ENCODE measurements at places on chromosomes 12 and 14.
A peak's percentile ranks its signal among the peaks of the same experiment; 100 is the strongest.

DNA sequence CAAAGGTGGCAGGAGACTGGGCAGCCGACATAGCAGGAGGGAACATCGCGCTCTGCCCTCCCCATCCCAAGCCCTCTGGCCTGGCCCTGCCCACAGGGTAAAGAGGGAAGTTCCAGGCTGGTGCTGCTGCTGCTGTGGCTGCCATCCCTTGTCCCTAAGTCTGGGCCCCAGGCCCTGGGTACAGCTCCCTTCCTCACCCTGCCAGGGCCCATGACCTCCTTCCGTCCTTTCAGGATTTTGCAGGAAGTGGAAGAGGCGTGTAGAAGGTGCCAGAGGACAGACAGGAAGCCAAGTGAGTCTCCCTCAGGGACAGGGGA, 14.7 kb upstream of the NCOR2 start:
- no peak for DNase-seq

GRCh38 chr14:69582212-69582611, 7.5 kb upstream of the CCDC177 start:
- no peak for DNase-seq

GRCh38 chr14:92503756-92504491, 9.7 kb upstream of the RIN3 start:
- DNase-seq = peak; percentile 95

- no peak for DNase-seq
These were observed 9.9 kb downstream of the GLI1 start for GRCh38 chr12:57469296-57470164.

GRCh38 chr12:21499765-21500164, 1.7 kb downstream of the RECQL start:
- DNase-seq = no peak

DNA sequence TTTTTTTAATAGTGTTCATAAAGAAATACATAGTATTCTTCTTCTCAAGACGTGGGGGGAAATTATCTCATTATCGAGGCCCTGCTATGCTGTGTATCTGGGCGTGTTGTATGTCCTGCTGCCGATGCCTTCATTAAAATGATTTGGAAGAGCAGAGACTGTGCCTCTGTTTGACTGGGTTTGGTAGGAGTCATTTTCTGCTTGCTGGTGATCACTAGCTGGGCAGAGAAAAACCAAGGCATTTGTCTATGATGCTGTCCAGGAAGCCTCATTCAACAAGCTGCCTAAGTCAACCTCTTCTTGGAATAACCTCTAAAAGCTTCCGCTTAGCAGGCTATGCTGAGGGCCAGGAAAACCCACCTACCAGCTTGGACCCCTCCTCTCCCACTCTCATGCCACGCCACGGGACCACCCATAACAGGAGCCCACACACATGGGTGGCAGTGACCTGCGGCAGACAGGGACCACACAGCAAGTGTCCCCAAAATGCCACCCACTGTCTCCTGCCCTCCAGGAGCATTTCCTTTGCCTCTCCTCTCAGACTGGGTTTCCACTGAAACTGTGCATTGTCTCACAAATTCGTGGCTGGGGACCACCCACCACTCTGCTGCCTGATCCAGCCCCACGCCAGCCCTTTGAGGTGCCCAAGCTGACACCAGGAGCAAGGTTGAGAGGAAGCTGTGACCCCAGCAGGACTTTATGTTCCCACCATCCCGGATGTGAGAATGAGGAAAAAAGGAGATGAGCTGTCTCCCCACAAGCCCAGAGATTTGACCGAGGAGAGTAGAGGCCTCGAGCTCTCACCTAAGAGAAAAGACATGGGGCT, 36.8 kb downstream of the DAD1 start:
- no peak for DNase-seq

- DNase-seq = no peak
These were observed 37.7 kb upstream of the ZNF641 start for GRCh38 chr12:48388460-48388859.

DNA sequence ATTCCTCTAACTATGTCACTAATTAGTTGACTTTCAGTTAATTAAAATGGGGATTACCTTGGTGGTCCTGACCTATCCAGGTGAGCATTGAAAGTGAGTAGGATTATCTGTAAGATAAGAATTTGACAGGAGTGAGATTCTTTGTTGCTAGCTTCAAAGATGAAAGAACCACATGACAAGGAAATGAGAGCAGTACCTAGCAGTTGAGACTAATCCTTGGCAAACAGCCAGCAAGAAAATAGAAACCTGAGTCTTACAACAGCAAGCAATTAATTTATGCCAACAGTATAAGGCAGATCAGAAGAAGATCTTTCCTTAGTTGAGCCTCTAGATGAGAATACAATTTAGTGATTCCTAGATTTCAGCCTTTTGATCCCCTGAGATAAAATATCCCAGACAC, 1058.4 kb downstream of the LRFN5 start:
- no peak for DNase-seq

- no peak for DNase-seq
These were observed 110.2 kb downstream of the LGMN start for GRCh38 chr14:92638266-92638665.

- no peak for DNase-seq
These were observed 53.8 kb upstream of the KCNJ8 start for GRCh38 chr12:21828136-21828775.

GRCh38 chr12:104526751-104527150, 70.0 kb downstream of the CHST11 start:
- no peak for DNase-seq

GRCh38 chr12:105026411-105026810, 40.3 kb downstream of the NOPCHAP1 start:
- no peak for DNase-seq

DNA sequence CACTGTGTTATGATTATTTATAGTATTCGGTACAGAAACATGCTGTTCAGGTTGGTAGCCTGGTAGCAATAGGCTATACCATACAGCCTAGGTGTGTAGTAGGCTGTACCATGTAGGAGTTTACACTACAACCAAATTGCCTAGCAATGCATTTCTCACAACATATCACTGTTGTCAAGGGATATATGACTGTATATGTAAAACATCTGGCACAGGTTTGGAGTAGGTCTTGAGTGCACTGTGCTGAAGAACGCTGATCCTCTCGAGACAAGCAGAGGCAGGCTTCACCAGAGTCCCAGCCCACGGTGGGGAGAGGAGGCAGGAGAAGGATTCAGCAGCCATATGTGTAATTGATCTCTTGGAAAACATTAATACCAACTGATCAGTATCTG, 15.0 kb upstream of the TBX5 start:
- no peak for DNase-seq

DNA sequence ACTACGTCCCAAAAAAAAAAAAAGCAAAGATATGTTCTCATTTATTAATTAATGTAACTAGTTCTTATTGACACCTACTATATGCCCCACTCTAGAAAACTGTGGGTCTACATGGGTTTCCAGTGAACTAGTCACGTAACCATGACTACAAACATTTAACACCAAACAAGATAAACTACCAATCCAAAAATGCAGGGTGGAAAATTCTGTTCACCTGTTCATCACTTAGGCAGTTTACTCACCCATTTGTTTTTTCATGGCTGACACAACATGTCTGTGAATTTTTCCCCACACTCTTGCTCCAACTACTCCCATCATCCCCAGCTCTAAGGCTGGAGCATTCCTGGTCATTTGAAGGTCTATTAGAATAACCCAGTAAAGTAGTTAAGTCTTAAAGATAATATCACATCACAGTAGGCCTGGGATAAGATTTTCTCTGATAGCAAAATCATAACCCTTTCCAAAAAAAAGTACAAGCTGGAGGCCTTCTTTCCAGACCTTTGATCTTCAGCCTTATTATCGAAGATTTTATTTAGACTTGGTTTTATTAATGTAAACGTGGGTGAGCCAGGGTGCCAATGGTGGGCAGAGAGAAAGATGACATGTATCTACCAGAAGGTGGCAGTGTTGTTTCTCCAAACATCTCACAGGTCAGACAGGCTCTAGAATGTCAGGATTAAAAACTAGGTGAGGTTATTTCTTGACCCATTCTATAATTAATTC, 61.6 kb upstream of the DAAM1 start:
- peak; percentile 65 for DNase-seq

DNA sequence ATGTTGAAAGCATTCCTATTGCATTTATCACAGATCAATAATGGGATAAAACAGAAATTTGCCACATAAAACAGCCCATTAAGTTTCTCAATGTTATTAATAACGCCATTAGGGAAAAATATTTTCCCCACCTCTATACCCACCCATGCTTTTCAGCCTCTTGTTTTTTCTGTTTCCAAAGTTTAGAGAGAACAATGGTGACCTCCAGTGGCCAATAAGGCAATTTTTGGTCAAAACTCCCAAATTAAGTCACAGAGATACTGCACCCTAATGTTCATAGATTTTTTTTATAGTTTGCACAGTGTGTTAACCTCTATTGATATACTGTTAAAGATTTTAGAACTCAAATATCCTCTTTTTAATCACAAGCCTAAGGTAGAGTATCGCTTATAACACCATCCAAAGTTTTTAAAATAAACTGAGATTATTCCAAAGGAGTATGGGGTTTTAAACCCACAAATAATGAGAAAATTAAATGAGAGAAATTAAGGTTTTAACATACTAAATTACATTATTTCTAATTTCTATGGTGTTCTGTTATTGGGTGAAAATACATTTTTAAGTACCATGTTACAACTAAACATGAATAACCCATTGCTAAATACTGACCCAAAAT, 184.7 kb upstream of the DCN start:
- no peak for DNase-seq

GRCh38 chr12:28242129-28242495, 51.9 kb downstream of the CCDC91 start:
- DNase-seq = no peak

DNA sequence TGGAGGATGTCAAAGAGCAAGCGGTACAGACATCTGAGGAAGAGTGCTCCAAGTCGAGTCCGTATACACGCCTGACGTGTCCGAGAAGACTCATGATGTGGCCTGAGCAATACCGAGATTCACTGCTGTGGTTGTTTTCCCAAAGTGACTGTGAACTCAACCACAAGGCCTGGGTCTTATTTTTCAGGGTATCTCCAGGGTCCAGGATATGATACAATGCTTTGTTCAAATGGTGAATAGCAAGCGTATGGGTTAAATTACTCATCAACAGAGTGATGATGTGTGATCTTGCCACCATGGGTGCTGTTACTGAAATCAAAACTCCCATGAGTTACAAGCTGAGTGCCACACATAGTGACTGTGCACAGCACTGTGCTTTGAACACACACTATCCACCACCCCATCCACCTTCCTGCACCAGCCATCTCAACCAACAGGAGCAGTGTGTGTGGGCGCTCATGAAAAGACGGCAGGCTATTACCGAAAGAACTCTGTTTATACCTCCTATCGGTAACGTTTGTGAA, 109.6 kb downstream of the BCAT1 start:
- no peak for DNase-seq

- no peak for DNase-seq
These were observed 197.3 kb downstream of the PPM1H start for GRCh38 chr12:62737615-62738014.

- no peak for DNase-seq
These were observed 966.9 kb upstream of the TMEM132C start for GRCh38 chr12:127300075-127300474.
